ENCODE measurements at places on chromosomes 1 and 21.

DNA sequence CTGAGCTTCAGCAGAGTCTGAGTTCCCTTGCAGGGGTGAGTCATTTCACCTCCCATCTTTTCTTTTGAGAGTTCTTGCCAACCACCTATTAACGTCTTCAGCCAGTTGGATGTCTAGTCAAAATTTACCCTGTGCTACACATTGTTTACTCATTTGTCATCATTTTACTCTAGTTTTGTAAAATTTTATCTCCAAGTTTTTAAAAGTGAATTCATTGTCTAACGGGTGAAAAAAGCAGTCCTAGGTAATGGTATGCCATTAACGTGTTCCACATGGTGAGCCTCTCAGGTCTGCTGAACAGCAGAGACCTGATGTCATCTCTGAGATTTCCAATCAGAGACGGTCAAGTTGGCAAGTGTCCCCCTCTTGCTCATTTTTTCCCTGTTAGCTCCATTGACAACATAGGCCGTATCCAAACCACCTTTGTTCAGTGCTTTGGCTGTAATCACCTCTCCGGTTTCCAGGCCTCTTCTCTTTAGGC, 85.4 kb downstream of the TBX15 start:
- DNase-seq: no peak

- DNase-seq: no peak
These were observed 37.1 kb upstream of the ARF1 start for GRCh38 chr1:228045405-228045804.

GRCh38 chr1:237864338-237865244, 26.1 kb downstream of the ZP4 start:
- DNase-seq: no peak

GRCh38 chr1:24089743-24090555, 22.0 kb downstream of the MYOM3 start:
- no peak for DNase-seq

GRCh38 chr1:150970808-150971582, 3.6 kb downstream of the CERS2 start:
- DNase-seq: no peak

DNA sequence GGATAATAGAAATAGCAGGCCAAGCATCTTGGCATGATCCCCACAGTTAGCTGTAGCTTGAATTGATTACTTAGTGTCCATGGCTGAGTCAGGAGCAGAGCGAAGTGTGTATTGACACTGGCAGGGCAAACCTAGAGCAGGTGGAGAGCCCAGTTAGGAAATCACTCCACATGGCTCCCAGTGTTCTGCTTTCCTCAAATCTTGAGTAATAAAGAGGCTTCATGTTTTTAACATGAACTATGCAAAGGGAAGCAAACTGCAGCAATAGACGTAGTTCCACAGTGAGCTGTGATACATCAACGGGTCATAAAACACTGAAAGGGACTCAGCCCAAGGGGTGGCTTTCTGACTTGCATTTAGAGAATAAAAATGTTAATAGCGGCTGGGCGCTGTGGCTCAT, 28.9 kb downstream of the RHEX start:
- no peak for DNase-seq

DNA sequence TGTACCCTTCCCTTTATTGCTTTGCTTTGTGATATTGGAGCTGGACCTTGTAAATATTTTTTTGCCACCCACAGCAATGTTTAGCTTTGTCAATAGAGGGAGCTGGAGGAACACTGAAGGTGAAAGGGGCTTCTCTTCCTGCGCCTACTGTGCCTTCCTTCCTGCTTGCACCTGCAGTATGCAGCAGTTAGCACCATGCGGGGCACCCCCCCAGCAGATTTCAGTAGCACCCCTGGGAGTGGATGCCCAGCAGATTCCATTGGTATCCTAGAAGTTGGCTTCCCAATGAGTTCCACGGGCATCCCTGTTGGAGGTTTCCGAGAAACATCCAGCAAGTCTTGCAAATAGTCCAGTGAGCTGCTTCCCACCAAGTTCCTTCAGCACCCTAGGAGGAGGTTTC, 25.6 kb downstream of the S100A10 start:
- no peak for DNase-seq

DNA sequence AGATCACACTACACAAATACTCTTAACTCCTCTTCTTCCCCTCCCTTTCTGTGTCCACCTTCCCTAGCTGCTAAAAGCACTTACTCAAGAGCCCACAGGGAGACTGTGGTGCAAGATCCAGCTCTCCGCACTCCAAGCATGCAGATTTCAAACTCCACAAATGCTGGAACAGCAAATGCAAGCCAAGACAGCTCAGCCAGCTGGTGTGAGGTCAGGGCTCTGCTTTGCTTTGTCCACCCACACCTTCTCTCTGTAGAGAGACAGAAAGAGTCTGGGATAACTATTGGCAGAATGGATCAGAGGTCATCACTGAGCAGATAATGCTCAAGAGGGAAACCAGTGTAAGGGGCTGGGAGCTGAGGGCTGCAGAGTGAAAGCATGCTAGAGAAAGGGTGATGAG, 45.2 kb upstream of the DPT start:
- no peak for DNase-seq

GRCh38 chr1:33455539-33456501, 16.6 kb upstream of the ZSCAN20 start:
- no peak for DNase-seq

- DNase-seq: no peak
These were observed 113.7 kb upstream of the WARS2 start for GRCh38 chr1:119254067-119254720.

DNA sequence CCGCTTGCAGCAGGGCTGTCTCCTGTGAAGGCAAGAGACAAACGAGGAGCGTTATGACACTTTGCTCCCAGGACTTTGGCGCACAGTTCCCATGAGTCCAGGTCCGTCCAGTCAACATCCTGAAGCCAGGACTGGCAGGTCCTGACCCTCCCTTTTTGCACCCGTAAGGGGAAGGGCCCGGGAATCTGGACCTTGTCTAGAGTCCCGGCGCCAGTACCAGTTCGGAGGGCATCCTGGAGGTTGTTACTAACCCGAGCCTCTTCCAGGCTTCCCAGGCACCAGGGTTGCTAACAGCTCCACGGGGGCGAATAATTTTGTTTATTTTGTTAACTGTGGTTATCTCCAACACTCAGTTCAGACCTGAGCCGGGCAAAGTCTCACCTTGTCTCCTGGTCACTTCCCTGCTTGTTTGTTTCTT, 682 bp upstream of the RWDD3 start:
- no peak for DNase-seq

- no peak for DNase-seq
These were observed 2.8 kb downstream of the STPG1 start for GRCh38 chr1:24410750-24411149.

DNA sequence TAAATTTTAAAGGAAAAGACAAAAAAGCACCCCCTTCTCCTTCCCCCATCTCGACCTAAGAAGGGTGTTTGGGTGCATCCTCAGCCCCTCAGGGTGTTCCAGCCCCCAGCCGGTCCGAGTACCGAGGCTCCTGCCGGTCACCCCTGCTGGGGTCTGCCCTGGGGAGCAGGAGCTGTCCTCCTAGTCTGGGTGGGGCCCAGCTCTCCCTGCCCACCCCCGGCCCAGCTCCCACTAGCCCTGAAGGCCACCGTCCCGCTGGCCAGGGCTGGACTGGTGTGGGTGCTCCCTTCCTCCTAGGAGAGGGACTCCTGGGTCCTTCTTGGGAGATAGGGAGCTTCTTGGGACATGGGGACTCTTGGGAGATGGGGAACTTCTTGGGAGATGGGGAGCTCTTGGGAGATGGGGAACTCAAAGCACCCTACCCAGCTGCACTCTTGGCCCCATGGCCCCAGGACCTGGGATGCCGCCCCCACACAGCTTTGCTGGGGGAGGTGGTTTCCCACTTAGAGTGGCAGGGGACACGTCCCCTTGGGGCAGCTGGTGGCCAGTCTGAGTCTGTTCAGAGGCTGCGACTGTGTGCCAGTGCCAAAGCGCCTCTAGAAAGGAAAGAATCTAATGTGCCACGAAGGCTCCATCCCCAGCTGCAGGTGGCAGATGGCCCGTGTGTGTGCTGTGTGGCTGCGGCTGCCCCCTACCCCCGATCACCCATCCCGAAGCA, 44.5 kb downstream of the MORN1 start:
- no peak for DNase-seq

- DNase-seq: no peak
These were observed 139.7 kb upstream of the ERRFI1 start for GRCh38 chr1:8165595-8166360.

- DNase-seq: no peak
These were observed 37.7 kb downstream of the RNF220 start for GRCh38 chr1:44442791-44443190.

DNA sequence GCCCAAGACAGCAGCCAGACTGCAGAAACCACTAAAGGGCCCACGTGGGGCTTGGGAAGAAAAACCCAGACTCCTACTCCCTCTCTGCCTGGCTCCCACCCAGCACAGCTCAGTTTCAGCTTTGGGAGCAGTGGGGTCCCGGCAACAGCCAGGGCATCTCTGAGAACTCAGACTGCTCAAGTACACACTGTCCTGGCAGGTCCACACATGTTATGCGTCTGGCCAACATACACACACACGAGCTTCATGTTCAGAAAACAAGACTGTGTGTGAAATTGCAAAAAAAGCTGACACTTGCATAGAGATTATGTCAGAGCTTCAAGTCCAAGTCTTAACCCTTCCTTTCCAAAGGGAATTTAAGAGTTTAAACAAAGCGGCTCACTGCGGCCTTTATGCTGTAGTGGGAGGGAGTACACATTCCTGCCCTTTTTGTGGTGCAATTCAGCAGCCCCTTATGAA, 136.6 kb upstream of the CD34 start:
- DNase-seq: no peak

DNA sequence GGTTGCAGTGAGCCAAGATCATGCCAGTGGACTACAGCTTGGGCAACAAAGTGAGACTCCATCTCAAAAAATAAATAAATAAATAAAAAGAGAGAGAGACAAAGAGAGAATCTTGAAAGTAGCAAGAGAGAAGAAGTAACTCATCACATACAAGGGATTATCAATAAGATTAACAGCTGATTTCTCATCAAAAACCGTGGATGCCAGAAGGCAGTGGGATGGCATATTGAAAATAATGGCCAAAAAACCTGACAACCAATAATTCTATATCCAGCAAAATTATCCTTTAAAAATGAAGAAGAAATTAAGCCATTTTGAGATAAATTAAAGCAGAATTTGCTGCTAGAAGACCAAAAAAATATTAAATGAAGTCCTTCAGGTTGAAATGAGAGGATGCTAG, 35.7 kb downstream of the KLHDC7A start:
- no peak for DNase-seq

- DNase-seq: no peak
These were observed 11.4 kb downstream of the VAV3 start for GRCh38 chr1:107953556-107953955.

- no peak for DNase-seq
These were observed 27.7 kb downstream of the PKP1 start for GRCh38 chr1:201310986-201311355.

- no peak for DNase-seq
These were observed 32.9 kb downstream of the STYXL2 start for GRCh38 chr1:167126811-167127210.

DNA sequence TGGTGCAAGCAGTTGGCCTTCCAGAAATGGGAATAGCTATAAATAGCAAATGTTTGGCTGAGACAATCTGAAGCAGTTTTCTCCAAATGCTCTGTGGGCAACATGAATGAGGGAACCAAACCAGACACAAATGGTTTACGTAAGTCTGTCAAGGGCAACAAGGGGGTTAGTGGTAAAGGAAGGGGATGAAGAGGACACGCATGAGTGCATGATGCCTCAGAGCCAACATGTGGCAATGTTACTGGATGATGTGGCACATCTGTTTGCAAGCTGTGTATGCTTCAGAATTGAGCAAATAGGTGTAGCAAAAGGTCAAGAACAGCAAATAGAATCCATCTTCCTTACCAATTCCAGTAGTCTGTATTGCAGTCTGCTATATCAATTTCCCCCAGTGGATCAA, 76.3 kb upstream of the LMO4 start:
- no peak for DNase-seq

DNA sequence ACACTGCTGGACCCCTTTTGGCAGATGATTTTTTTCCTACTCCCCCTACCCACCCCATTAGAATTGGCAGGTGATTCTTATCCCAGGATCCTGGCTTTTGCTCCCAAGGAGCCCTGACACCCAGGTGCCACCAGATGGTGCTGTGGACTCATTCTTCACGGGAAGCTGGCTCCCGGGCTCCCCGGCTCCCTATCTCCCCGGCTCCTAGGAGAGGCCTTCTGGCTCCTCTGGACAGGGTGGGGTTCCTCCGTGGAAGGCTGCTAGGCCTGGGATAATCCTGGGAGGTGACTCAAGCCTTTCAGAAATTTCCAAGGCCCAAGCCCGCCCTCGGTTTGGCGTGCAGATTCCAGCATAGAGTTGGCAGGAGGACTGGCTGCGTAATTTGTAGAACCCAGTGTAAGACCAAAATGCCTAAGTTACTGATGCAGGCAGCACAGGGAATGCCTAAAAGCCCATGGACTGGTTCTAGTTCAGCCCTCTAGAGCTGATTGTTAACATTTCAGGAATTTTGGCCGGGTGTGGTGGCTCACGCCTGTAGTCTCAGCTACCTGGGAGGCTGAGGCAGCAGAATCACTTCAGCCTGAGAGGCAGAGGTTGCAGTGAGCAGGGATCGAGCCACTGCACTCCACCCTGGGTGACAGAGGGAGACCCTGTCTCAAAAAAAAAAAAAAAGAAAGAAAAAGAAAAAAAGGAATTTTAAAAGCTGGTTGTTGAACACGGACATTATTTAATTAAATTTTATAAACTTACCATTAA, 6.8 kb upstream of the BSDC1 start:
- peak; percentile 32 for DNase-seq

DNA sequence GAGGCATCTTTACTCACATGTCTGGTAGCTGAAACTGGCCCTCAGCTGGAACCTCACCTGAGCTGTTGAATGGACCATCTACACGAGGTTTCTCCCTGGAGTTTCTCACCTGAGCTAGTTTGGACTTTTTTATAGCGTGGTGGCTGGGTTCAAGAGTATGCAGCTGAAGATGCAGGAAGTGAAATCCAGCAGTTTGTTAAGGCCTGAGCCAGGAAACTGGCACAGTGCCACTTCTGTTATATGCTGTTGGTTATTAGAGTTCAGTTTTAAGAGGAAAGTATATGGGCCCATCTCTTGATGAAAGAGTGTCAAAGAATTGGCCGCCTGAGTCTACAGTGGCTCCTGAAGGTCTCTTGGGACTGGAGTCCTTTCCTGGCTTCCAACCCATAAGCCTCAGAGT, 35.6 kb downstream of the STUM start:
- DNase-seq: no peak

DNA sequence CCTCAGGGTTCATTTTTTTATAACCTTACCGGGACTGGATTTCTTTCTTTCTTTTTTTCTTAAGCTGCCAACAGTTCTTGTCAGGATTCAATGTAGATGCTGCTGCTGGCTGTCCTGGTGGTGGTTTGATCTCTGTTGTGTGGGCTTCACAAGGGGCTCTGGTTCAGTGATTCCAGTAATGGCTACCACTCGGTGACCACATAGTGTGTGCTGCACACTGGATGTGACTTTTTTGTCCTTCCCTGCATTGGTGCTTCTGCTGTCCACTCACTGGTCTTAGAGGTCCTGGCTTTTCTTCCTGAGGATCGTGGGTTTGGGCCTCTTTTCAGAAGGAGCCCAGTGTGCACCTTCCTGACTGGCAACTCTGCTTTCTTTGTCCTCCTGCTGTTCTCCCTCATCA, 18.5 kb downstream of the KCNK1 start:
- no peak for DNase-seq

- DNase-seq: no peak
These were observed 625.4 kb downstream of the PTPRC start for GRCh38 chr1:199264283-199264682.

GRCh38 chr1:203676455-203676854, 49.8 kb downstream of the ATP2B4 start:
- DNase-seq: no peak
